ENCODE measurements at places on chromosomes 4 and X.
A peak's percentile ranks its signal among the peaks of the same experiment; 100 is the strongest.

DNA sequence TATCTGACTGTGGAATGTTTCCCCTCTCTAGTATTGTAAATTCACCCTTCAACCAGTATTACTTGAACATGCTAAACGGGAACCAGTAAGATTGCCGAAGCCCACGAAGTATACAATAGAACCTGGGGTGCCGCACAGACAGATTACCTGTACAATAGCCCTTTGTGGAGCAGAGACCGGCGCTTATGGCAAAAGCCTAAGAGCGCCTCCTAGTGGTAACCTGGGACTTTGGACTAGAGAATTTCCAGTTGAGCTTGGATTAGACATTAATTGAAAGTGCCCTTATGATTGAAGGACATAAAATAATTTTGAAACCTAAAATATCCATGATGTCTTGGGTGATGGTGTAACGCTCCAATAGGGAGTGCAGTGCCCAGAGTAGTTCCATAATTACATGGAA is 14.1 kb downstream of the ZNF157 start:
- DNase-seq, result peak; percentile 44

GRCh38 chr4:143251348-143251747 is 66.6 kb downstream of the USP38 start:
- no peak for DNase-seq

DNA sequence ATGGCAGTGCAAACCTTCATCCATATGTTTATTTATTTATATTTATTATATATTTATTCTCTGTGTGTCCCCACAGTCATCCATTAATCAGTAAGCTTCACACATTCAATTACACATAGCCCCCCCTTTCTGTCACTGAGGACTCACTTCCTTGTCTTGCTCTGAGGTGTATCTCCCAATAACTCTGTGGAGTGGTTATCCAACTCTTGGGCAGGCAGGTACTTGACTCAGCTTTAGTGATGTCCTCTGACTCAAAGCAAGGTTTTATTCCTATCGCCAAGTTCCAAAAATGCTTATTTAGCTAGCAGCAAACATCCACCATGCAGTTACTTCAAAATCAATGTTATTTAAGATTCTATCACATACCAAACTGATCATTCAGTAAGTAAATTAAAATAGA is 25.2 kb upstream of the NDP start:
- no peak for DNase-seq

DNA sequence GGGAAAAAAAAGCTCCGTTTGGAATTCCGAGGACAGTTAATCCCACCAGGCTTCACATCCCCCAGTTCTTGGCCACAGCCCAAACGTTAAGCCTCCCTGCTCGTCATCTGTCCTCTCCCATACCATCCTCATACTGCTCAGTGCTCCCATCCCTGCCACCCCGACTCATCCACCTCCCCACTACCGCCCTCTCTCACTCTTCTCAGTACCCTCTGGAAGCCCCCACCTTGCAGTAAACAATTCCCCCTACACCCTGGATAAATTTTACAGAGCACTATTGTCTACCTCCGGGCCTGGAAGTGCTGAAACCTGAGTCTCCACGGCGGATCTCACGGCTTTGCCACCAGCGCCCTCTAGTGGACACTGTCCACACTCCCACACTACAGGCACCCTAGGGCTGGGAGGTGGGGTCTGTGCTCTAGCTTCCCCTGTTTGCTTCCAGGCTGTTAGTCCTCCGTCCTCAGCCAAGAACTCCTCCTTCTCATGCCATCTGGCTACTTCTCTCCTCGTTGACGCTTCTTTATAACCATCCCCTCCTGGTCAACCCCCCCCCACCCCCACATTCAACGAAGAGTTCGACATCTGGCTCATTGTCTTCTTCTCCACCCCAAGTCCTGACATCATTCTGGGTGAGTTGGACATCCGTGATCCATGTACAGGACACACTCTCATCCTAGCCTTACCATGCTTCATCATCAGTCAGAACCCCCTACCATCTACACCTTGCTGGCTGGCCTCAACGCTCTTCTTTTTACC is 54.5 kb downstream of the RTL9 start:
- peak; percentile 62 for DNase-seq

- peak; percentile 52 for DNase-seq
These were observed 3.0 kb downstream of the LINC00632 start for GRCh38 chrX:140712413-140713173.

Data from breast epithelium (tissue), 4 donors.